IPS DF 19.7 (cell line): ENCODE measurements at places on chromosomes 2 and 18.

- no peak for DNase-seq
These were observed 123.5 kb upstream of the CAPN13 start for GRCh38 chr2:30930716-30931115.

- DNase-seq: no peak
These were observed 90.9 kb upstream of the SMAD2 start for GRCh38 chr18:48021273-48021914.

- no peak for DNase-seq
These were observed 283.2 kb upstream of the MEX3C start for GRCh38 chr18:51480407-51481261.

GRCh38 chr2:208320686-208321085 is 54.6 kb downstream of the PIKFYVE start:
- DNase-seq: no peak

- DNase-seq: no peak
These were observed 391.5 kb upstream of the KCNJ3 start for GRCh38 chr2:154307007-154307406.

- no peak for DNase-seq
These were observed 9.6 kb upstream of the CENPA start for GRCh38 chr2:26776195-26776800.

DNA sequence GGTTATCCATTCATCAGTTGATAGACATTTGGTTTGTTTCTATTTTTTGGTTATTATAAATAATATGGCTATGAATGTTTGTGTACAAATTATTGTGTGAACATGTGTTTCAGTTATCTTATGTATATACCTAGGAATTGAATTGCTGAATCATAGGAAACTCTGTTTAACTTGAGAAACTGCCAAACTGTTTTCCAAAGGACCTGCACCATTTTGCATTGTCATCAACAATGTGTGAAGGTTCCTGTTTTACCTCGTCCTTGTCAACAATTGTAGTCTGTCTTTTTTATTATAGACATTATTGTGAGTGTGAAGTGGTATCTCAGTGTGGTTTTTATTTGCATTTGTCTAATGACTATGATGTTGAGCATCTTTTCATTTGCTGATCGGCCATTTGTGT is 17.1 kb downstream of the PDK1 start:
- DNase-seq: no peak

- DNase-seq: no peak
These were observed 139.4 kb upstream of the HDAC4 start for GRCh38 chr2:239540174-239540573.

GRCh38 chr2:238883421-238883901 is 35.6 kb downstream of the TWIST2 start:
- no peak for DNase-seq

DNA sequence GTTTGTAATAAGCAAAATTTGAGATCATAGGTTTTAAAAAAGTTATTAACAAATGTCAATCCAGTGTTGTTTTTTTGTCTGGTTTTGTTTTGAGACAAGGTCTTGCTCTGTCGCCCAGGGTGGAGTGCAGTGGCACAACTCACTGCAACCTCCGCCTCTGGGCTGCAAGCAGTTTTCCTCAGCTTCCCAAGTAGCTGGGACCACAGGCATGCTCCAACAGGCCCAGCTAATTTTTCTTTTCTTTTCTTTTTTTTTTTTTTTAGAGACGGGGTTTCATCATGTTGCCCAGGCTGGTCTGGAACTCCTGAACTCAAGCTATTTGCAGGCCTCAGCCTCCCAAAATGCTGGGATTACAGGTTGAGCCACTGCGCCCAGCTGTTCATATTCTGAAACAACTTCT is 31.3 kb downstream of the GALNT3 start:
- DNase-seq: no peak

DNA sequence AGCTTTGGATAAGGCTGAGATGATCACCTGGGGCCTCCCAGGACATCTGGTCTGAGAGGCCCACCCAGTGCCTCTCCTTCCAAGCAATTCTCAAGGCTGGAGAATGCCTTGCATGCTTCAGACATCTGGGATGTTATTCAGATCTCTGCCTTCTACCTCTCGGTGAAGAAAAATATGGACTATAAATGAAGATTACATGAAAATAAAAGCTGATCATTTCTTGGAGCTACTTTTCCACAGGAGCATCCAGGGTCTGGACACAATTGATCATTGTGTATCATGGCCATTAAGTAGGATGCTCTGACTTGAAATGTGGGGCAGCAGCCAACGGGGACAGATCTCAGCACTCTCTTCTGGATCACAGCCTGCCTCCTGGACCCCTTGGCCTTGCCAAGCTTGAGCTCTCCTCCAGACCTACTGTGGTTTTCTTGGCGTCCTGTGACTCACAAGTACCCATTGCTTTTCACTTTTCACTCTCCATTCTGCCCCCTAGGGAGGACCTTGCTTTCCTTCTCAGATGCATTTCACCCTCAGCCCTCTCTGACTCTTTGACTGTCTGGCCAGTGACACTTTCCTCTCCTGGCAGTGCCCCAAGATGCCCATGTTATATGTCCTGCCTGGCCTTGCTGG is 203.1 kb downstream of the INSIG2 start:
- DNase-seq: no peak

DNA sequence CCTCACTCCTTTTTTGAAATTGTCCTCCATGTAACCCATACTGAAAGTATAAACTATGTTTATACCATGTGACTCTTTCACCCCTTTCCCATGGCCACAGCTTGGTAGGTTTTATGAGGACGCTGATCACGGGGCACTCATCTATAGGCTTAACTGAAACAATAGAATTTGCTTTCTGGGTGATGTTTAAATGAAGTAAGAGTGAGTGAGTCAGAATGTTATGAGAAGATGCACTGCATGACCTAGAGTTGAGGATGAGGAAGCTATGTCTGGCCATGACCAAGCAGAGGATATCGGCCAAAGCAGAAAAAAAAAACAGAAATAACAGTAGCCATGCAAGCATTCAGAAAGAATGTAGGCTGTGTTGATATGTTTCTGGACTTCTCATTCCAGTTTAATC is 34.9 kb downstream of the SCN1A start:
- no peak for DNase-seq

DNA sequence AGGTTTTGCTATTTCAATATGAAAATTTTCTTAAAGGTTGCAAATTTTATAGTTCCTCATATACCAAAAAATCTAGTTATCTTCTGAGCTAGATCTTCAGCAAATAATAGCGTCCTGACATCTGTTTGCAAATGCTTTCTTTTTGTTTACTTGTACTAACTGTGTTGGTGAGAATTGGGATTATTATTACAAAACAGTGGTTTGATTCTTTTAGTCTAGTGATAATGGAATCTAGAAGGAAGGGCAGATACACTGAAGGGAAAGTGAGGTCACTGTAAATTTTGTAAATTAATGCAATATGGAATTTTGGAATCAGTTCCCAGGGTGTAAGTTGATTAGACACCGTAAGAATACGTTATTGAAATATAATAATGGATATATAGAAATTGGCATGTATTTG is 36.2 kb upstream of the NT5C1B start:
- no peak for DNase-seq
